ENCODE measurements at places on chromosomes 13 and 19.

DNA sequence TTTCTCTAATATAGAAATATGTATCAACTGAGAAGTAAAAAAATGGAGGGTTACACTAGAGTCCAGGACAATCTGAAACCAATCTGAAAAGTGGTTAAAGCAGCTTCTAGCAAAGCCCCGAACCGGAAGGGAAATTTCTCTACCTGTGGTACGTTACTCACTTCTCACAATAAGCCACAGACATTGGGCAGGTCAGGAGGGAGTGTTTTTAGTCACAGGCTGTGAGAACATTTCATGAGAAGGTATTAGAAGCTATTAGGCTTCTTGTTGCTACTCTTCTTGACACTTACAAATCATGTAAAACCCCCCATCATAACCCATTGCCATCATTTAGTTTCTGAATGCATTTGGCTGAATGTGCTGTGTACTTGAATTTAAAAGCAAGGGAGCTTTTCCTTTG, 120.9 kb downstream of the NUFIP1 start:
- no peak for DNase-seq

GRCh38 chr19:57773488-57773887, 4.0 kb downstream of the ZNF586 start:
- no peak for DNase-seq

GRCh38 chr13:101382086-101382485, 34.2 kb downstream of the NALCN start:
- no peak for DNase-seq

DNA sequence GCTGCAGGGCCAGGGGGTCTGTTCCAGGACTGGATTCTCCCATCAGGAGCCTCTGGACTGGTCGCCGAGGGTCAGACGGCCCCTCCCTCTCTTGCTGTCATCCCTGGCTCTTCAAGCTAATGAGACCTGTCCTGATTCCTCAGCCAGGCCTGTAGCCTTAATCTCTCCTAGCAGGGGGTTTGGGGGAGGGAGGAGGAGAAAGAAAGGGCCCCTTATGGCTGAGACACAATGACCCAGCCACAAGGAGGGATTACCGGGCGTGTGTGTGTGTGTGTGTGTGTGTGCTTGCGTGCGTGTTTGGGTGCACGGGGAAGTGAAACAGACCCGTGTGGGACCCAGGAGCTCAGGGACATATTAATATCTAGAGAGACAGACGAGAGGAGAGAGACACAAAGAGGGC, 1.9 kb upstream of the CRX start:
- DNase-seq, result no peak

DNA sequence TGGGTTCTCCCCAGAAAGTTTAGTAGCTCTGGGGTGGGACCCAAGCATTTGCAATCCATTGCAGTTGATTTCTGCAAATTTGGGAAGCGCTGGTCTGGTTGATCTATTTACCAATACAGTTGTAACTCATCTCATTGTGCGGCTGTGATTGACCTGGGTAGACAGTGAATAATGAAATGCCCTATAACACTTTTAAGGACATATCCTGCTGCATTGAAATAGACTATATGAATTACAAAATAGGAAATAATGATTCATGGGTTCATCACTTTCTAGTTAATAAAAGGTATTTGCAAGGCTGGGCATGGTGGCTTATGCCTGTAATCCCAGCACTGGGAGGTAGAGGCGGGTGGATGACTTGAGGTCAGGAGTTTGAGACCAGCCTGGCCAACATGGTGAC, 59.0 kb upstream of the FARP1 start:
- DNase-seq, result no peak

GRCh38 chr13:100506600-100507422, 81.8 kb downstream of the GGACT start:
- DNase-seq, result no peak

- no peak for DNase-seq
Measured at GRCh38 chr13:30191491-30192100, 115.8 kb downstream of the KATNAL1 start.

- peak; percentile 68 for DNase-seq
Measured at GRCh38 chr19:12778017-12778904, 2.9 kb upstream of the HOOK2 start.

GRCh38 chr13:108950333-108951010, 321.1 kb downstream of the MYO16 start:
- DNase-seq, result no peak

DNA sequence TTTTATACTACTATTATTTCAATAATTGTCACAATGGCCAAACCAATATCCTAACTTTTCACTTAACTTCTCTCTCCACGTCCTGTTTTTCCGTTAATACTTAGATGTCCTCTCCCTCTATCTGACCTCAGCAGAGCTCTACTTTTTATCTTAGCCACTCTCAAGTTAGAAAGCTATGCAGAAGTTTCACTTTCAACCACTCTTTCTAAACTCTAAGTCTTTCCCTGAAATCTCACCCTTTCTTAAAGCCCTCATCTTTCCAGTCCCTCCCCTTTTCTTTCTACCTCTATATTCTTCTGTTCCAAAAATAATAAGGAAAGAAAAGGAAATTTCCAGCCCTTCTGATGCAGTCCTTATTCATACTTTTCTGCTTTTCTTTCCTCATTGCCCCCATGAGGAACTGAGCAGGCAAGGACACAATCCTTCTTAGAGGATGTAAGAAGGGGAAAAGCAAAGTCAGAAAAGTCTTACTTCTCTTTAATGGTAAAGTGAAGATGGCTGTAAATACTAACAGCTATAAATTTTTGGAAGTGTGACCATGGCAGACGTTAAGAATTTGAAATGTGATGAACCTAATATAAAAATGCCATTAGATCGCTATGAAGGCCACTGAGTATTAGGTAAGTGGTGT, 23.0 kb downstream of the FAM216B start:
- no peak for DNase-seq

DNA sequence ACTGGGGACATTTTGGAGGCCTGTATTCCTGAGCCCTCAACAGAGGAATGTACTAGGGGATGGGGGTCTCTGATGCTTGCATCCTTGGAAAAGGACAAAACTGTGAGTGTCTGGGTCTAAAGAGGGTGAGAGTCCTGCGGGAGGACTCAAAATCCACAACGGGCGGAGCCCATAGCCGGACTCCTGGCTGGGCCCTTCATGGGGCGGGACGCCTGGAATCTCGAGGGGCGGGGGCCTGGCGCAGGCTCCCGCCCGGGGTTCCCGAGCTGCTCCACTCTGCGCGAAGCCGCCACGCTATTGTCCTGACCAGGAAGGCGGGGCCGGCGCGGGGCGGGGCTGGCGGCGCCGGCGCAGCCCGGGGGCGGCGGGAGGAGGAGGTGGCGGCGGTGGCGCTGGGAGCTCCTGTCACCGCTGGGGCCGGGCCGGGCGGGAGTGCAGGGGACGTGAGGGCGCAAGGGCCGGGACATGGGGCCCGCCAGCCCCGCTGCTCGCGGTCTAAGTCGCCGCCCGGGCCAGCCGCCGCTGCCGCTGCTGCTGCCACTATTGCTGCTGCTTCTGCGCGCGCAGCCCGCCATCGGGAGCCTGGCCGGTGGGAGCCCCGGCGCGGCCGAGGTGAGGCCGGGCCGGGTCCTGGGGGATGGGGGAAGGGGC, at the start of gene APLP1:
Gene APLP1 (plus strand): TSS at position 403 of the 651 bp plus-strand sequence. CDS start 63 bp downstream, at position 466.
- DNase-seq, result peak; percentile 85

- no peak for DNase-seq
Measured at GRCh38 chr13:29817604-29818378, 32.6 kb downstream of the UBL3 start.

DNA sequence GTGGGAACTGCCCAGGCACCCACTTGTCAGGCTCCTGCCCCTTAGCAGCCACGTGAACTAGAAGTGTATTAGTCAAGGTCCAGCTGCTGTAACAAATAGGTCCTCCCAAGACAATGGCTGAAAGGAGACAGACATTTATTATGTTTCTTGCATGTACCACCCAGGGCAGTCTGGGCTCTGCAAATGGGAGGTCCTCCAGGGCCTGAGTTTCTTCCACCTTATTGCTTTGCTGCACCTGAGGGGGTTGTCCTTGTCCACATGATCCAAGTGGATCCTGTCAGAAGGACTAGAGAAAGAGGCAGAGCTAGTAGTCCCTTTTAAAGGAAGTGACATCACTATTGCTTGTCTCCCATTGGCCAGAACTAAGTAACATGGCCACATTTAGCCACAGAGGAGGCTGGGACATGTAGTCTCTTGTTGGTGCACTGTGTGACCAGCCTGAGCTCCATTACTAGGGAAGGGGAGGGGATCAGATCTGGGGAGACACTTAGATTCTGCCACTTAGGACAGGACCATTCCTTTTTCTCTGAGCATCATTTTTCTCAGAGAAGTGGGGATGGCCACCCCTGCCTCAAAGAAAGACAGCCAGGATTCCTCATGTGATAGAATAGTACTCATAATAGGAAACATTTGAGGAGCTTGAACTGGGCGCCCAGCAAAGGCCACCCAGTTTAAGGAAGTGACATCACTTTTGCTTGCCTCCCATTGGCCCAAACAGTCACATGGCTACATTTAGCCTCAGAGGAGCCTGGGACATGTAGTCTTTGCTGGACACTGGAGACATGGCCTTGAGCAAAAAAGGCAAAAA, 15.1 kb downstream of the CC2D1A start:
- no peak for DNase-seq

DNA sequence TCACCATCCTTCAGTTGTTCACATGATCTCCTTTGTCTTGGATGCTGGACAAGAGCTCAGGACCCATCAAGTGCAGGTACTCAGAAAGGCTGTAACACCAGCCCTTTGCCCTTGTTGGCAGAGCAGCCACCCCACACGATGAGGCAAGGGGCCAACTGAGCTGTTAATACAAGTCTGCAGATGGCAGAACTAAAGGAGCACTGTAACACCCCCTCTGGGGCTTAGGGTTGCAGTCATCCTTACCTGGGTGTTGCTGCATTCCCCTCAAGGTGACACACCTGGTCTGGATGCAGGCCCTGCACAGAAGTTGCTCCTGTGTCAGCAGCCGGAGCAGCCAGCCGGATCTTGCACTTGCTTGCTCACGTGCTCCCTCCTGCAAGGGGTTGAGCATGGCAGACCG, 52.0 kb downstream of the STARD13 start:
- no peak for DNase-seq

- DNase-seq, result no peak
Measured at GRCh38 chr13:23580684-23581060, 10.5 kb downstream of the TNFRSF19 start.

DNA sequence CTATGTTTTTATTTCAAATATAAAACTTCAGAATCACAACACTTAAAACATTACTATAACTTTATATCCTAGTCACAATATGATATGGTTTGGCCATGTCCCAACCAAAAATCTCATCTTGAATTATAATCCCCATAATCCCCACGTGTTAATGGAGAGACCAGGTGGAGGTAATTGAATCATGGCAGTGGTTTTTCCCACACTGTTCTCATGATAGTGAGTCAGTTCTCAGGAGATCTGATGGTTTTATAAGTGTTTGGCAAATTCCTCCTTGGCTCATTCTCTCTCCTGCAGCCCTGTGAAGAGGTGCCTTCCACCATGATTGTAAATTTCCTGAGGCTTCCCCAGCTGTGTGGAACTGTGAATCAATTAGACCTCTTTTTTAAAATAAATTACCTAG, 307.6 kb downstream of the SPRY2 start:
- no peak for DNase-seq

GRCh38 chr13:111247552-111247951, 72.9 kb upstream of the TEX29 start:
- DNase-seq, result no peak

- DNase-seq, result no peak
Measured at GRCh38 chr19:7159105-7159933, 89.8 kb downstream of the ZNF557 start.

DNA sequence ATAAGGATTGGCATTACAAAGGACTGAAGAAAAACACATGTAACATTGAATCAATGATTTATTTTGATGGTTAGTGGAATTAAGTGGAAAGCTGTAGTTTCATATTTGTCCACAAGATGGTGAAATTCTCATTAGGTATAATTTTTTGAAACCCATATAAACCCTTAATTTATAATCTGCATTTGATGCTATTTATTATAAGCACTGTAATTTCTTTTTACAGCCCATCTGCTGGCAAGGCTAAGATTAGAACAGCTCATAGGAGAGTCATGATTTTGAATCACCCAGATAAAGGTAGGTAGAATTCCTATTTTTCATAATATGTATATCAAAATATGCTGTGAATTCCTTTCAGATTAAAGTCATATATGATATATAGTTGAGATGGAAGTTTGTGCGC, 62.2 kb downstream of the DNAJC15 start:
- no peak for DNase-seq

GRCh38 chr13:94093652-94094315, 385.7 kb downstream of the DCT start:
- DNase-seq, result no peak

DNA sequence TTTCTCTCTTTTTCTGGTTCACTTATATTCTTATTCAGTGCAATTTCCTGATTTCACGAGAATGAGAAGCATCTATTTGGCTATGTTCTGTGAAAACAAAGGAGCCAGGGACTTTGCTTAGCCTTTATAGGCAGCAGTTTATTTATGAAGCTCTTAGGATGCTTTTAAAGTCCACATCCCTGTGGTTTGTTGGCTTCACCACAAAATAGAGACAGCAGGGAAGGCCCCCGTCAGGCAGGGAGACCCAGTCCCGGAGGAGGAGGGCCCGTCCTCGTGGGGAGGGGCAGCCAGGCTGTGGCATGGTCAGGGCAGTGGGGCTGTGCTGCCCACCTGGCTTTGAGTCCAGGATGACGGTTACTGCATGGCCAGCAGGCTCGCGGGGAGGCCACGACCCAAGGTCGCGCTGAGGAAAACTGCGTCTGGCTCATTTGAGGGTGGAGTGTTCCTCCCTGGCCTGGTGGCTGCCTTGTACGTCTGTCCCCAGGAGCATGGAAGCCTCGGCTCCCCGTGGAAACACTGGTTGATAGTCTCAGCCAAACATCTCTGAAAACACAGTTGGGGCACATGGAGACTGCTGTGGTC, 92.7 kb downstream of the ATP11A start:
- no peak for DNase-seq

- no peak for DNase-seq
Measured at GRCh38 chr19:2084993-2085720, 11.0 kb downstream of the MOB3A start.

DNA sequence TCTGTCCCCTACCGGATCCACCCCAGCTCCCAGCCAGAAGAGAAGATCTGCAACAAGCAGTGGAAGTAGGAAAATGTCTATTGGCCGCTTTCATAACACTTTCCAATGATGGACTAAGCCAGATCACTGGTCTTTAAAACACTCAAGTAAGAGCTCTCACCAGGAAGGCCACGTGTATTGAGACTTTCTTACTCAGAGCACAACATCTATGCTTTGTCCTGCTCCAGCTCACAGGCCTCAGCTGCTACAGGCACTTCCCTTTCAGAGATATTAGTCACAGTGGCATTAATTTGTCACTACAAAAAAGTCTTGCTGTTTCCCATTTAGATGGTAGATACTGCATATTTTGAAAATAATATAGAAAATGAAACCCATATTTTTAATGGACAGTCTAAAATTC, 164.2 kb downstream of the ABCC4 start:
- no peak for DNase-seq

GRCh38 chr19:7772752-7773291, 9.8 kb downstream of the CLEC4M start:
- DNase-seq, result no peak
